ENCODE measurements at places on chromosomes 5 and 9.

- no peak for DNase-seq
Observed at GRCh38 chr5:140220032-140220697, 45.2 kb downstream of the CYSTM1 start.

DNA sequence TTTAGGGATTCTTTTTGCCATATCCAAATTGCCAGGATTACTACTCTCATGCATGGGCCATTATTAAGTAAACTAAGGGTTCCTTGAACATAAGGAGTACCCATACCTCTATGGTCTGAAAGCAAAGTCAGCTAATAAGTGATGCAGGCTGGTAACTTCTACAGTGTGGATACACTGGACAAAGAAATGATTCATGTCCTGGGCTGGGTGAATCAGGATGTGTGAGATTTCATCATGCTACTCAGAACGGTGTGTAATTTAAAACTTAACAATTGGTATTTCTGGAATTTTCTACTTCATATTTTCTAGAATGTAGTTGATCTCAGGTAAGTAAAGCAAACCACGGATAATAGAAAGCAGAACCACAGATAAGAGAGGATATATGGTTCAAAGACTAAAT lies 428.8 kb downstream of the CHSY3 start:
- no peak for DNase-seq

DNA sequence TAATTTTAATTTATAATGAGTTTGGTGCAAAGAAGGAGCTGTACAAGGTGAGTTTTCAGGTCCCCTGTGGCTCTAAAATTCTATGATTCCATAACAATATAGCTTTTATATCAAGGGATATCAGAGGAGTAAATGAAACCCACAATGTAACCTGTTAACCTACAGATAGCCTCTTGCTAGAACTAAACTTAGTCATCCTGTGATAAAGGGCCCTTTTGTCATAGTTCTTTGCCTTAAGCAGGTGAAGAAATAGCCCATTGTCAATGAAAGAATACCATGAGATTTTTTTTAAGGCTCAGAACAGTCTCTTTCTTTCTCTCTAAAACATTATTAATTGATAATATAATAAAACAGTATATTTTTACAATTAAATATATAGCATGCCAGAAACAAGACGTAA lies 127.8 kb downstream of the NFIB start:
- DNase-seq, result no peak

GRCh38 chr9:78437296-78437695 lies 140.4 kb downstream of the PSAT1 start:
- no peak for DNase-seq

DNA sequence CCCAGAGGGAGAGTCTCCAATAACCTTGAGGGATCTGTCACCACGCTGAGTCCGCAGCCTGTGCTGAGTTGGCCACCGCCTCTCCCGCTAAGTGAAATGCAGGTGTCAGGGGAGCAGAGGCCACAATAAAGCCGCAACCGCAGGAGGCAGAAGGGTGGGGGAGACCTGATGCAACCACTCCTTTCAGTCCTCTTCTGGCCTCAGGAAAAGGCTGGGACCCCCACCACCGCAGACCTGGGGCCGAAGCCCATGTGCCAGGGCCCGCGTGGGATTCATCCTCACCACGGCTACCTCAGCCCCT lies 576 bp downstream of the MAP1B start:
- DNase-seq, result peak; percentile 13

DNA sequence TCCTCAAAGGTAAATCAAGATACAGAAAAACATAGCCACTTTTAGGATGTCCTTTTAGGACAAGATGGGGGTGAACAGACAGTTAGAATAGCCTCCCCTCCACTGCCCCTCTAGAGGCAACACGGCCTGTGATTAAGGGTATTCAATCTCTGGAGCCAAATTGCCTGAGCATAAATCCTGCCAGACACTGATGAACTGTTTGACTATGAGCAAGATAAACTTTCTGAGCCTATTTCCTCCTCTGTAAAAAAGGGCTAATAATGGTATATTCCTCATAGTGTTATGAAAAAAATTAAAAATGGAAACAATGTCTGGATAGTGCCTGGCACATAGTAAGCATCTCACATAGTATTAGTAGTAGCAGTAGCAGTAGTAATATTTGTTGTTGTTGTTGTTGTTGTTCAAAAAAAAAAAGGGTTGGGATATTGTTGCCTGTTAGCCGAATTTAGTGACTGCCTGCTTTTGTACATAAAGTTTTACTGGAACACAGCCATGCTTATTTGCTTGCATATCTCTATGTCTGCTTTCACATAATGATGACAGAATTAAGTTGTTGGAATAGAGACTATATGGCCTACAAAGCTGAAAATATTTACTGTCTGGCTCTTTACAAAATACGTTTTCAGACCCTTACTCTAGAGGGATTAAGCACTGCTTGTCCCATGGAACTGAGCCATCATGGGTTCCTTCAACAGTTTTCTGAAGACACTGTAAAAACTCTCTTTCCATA lies 536.3 kb downstream of the TLE4 start:
- no peak for DNase-seq

GRCh38 chr9:34929506-34930102 lies 28.5 kb upstream of the PHF24 start:
- DNase-seq, result no peak

DNA sequence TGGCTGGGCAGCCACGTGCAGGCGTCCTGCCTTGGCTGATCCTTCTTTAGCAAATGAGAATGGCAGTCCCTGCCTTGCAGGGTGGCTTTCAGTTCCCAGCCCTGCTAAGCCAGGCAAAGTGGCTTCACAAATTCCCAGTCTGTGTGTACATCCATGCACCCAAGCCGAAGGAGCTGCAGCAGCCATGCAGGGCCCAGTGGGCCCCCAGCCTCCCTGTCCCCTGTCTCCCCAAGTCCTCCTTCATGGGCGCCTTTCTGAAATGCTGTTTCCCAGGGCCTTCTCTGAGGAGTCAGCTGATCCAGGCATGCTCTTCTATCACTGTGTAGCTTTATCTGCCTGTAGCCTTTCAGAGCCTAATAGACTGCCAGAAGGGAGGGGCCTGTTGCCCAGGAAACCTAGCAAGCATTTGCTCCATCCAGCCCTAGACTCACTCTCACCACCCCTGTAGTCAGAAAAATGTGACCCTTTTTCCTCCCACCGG lies 47.4 kb upstream of the SHC3 start:
- no peak for DNase-seq

GRCh38 chr9:12231832-12232231 lies 461.4 kb upstream of the TYRP1 start:
- no peak for DNase-seq

- no peak for DNase-seq
Observed at GRCh38 chr5:31007672-31008071, 185.8 kb upstream of the CDH6 start.

DNA sequence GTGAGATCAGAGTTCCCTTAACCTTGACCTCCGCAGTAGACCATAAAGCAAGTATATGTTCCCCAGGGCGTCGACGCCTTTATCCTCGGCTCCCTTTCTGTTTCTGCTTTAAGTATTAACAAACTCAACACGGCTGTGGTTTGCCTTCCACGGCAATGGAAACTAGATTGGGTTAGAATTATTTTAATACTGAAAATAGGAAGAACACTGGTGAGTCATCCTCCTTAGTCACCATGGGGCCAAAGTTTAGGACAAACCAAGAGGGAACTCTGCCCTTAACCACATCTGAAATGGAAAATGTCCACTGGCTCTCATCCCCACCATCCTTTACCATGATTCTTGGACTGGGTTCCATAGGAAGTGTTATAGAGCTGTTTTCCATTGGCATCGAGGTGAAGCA lies 386.1 kb downstream of the ACTL7B start:
- no peak for DNase-seq

DNA sequence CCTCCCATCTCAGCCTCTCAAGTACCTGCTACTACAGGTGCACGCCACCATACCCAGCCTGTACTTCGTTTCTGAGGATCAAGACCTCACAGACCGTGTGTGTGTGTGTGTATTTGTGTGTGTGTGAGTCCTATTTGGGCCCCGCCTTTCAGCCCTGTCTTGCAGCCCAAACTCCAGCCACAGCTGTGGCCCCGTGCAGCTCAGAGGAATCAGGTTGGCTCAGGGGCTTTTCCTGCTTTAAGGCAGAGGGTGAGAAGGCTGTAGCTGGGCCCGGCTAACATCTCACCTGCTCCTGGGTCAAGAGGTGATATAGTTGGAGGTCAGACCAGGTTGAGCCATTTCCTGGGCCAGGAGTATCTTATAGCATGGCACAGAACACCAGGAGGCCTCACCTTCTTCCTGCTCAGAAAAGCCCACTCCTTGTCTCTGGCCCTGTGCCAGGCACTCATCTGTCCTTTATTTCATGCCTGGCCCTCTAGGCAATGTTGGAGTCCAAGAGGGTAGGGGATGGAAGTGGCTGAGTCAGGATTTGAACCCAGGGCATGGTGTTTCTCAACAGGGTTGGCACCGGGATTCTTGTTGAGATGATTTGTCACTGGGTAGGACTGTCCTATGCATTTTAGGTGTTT lies 1.6 kb upstream of the PHYKPL start:
- DNase-seq, result no peak

DNA sequence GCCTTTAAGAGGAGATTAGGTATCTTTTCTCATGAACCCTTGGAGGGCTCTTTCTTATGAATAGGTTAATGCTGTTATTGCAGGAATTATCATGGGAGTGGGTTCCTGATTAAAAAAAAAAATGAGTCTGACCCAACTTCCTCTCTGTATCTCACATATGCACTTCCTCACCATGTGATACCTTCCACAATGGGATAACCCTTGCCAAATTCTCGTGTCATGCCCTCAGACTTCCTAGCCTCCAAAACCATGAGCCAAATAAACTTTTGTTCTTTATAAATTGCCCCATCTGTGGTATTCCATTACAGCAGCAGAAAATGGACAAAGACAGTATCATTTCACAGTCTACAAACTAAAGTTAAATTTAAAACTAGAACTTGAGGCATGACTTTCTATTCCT lies 1.0 kb downstream of the OR1B1 start:
- DNase-seq, result no peak

DNA sequence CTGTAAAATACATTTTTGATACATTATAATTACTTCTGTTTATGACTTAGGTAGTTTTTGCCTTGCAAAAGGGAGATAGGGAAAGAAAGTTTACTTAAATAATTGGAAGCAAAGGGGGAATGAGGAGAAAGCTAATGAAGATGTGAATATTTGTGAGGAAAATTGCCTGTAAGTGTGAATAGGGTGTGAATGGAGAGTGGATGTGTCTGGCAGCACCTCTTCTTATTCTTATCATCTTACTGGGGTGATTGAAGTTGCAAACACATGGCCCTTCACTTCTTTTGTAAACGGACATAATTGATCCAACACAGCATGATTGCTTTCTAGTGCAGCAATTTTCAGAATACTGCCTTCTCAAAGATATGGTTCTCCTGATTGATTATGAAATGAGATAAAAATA lies 46.6 kb downstream of the PALM2AKAP2 start:
- DNase-seq, result no peak

DNA sequence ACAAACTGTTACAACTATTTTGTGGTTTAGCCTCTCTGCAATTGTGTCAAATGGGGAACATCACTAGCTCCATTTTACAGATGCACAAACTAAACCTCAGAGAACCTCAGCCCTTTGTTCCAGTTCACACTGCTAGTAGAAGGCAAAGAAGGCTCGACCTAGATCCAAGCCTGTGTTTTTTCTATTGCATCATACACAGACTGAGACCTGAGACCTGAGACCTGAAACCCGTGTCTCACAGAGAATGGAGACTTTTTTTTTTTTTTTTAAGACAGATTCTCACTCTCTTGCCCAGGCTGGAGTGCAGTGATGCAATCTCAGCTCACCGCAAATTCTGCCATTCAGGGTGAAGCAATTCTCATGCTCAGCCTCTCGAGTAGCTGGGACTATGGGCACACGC lies 120.8 kb downstream of the GALNT10 start:
- no peak for DNase-seq

GRCh38 chr5:93915142-93915553 lies 173.7 kb upstream of the POU5F2 start:
- no peak for DNase-seq

- no peak for DNase-seq
Observed at GRCh38 chr9:5611321-5612184, 17.4 kb upstream of the RIC1 start.

- DNase-seq, result no peak
Observed at GRCh38 chr5:119031905-119032304, 39.0 kb upstream of the DMXL1 start.

GRCh38 chr5:126007841-126008240 lies 415.4 kb upstream of the GRAMD2B start:
- no peak for DNase-seq

DNA sequence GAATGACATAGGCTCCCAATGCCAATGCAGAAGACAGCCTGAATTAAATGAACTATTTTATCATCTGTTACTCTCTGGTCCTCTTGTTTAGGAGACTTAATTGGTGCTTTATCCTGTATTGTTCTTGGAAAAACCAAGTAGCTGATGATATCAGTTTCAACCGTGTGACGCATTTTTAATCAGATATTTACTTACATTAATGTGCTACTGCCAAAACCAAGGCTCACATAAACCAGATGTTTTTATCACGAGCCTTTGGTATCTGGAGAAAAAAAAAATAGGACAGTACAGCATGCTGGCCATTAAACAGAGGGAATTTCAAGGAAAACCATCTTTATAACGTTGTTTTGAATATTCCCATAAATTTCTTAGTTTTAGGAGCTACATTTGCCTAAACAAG lies 90.1 kb downstream of the ICE1 start:
- no peak for DNase-seq

DNA sequence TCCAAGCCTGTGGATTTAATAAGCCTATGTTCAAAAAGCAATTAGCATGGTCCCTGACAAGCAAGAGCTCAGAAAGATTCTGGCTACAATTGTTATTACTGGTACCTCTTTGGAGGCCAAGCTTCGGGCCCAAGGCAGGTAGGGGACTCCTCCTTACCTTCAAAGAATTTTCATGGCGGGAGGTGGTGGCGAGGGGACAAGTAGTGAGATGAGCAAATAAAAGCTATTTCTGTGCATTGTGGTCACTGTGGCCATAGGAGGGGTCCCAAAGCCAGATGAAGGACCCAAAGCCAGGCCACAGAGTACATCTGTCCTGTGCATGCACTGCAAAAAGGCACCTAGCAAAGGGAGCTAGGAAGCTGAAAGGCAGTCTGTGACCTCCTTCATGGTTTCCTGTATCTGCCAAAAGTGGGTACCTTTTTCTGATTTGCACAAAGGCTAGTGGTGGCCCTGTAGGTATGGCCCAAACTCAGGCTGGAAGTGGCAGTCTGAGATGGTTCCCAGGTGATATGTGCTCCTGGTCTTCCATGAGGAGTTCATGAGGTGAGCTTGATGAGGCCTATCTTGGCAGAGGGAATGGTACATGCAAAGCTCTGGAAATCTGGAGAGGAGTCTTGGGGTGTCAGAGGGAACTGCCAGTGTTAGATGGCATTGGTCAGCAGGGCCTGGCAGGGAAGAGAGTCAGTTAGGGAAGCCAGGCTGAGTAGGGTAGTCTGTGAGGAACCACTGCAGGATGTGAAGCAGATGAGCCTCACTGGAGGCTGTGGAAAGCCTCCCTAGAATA lies 3.3 kb upstream of the CXXC5 start:
- DNase-seq, result no peak

DNA sequence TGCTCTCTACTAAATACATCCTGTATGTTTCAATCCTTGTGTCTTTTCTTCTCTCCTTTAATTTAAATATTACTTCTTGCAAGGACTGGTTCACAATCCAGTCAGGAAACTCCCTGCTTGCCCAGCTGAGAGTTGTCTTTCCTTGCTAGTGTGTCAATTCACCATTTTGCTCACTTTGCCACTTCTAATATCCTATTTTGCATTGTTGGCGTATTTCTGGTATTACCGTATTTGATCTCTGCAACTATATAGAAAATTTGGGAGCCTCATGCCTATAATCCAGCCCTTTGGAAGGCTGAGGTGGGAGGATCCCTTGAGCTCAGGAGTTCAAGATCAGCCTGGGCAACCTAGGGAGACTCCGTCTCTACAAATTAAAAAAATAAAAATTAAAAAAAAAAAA lies 90.5 kb upstream of the TTC23L start:
- no peak for DNase-seq

- peak; percentile 71 for DNase-seq
Observed at GRCh38 chr9:112705768-112706427, 12.0 kb downstream of the INIP start.
